Posterior vena cava (tissue), 2 donors: ENCODE measurements at places on chromosomes 12 and 14. TPM values are rescaled to one million over a fixed set of nuclear protein-coding genes. Genes with fewer than 3 reads are reported as not detected.

- DNase-seq = peak; percentile 89
Observed at GRCh38 chr14:96053600-96054381, 14.6 kb downstream of the C14orf132 start.

DNA sequence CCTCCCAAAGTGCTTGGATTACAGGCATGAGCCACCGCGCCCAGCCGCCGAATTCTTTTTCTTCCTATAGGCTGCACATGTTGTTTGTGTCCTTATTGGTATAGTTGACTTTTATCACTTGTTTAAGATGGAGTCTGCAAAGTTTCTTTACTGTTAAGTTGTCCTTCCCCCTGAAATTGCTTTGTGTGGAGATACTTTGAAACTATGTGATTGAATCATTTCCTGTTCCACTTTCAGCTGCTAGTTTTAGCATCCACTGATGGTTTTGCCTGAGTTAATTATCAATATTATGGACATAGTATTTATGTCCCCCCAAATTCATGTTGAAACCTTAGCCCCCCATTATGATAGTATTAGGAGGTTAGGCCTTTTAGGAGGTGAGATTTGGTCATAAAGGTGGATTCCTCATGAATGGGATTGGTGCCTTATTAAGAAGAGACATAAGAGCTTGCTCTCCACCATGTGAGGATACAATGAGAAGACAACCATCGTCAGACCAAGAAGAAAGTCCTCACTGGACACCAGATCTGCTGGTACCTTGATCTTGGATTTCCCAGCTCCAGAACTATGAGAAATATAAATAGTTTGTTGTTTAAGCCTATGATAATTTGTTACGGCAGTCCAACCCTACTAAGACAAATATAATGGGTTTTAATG, 34.9 kb downstream of the PPHLN1 start:
- DNase-seq = no peak

DNA sequence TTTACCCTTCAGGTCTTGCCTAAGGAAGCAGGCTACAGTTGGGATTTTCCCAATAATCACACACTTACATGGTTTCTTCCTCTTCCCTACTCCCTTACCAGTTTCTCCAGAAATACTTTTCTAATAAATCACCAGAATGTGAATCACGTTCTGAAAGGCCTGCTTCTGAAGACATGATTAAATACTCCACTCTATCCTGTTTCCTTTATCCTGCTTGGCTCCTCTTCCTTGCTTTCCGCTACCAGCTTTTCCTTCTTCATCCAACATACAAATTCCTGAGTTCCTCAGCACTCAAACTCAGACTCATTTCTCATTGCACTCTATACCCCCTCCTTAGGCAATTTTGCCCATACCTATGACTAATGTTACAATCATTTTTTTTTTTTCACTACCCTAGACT, 118.3 kb downstream of the MGAT4C start:
- no peak for DNase-seq

DNA sequence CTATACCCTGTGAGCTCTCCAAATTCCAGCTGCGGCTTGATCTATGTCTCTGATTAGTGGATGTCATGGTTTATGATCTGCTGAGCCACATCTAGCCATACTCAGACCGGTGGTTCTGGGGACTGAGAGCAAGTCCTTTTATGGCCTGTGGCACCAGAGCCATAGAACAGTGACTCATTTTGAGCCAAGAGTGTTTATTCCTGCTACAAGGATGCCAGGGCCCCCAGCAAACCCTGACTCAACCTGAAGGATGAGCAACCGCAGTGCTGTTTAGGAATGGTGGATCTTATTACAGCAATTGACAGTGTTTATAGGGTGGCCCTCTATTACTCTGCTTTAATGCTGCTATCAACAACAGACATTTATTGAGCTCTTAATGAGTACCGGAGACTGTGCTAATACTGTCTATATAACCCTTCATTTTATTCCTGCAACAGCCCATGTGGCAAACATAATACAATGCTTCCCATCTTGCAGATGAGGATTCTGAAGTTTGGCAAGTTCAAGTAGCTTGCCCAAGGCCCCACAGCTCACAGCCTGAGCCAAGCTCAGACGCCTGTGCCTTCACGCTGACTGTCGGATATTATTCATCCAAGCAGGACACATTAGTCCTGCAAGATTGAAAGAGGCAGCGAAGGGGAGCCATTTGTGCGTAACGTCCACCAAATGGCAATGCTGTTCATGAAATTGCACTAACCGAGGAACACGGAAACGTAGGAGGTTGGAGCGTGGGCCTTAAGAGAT, 273.6 kb upstream of the PWP1 start:
- DNase-seq = no peak

- no peak for DNase-seq
Observed at GRCh38 chr12:85807730-85808129, 28.5 kb downstream of the RASSF9 start.

- no peak for DNase-seq
Observed at GRCh38 chr12:122081697-122082221, 3.2 kb downstream of the MLXIP start.

GRCh38 chr12:31887109-31887811, 72.0 kb upstream of the RESF1 start:
- DNase-seq = no peak

GRCh38 chr12:104649217-104649824, 192.6 kb downstream of the CHST11 start:
- DNase-seq = no peak

GRCh38 chr14:89371585-89372511, 45.2 kb downstream of the FOXN3 start:
- no peak for DNase-seq

- DNase-seq = no peak
Observed at GRCh38 chr14:51546099-51546498, 105.6 kb upstream of the FRMD6 start.

DNA sequence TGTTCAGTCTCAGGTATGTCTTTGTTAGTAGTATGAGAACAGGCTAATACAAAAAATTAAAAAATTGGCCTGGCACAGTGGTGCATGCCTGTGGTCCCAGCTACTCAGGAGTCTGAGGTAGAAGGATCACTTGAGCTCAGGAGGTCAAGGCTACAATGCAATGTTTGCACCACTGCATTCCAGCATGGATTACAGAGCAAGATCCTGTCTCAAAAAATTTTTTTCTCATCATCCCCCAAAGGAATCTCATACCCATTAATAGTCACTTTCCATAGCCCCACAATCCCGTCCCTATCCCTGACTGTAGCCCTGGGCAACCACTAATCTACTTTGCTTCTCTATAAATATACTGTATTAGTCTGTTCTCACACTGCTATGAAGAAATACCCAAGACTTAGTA, 57.8 kb downstream of the TTC8 start:
- no peak for DNase-seq

DNA sequence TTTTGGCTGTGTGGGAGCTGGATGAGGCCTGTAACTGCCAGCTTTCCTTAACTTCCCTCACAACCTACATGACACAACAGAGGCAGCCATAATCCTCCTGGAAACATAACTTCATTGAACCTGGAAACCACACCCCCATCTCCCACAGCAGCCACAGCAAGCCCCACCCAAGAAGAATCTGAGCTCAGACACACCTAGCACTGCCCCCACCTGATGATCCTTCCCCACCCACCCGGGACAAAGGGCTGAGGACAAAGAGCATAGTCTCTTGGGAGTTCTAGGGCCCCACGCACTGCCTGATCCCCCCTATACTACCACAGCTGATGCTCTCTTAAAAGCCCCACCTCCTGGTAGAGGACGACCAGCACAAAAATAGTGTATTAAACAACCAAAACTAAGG, 29.6 kb upstream of the TSPAN8 start:
- no peak for DNase-seq

GRCh38 chr12:127516467-127516866, 750.5 kb upstream of the TMEM132C start:
- no peak for DNase-seq

DNA sequence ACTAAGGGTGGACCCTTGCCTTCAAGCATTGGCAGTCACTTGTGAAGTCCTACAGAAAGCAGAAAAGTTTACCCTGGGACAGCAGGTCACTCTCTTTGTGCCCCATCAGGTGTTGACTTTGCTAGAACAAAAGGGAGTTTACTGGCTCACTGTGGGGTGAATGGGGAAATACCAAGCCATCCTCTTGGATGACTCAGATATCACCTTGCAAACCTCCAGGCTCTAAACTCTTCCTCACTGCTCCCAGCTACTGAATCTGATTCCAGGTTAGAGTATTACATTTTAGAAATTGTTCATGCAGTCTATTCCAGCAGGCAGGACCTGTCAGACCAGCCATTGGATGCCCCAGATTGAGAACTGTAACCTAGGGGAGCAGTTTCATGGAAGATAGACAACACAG, 7.3 kb upstream of the EDDM3B start:
- no peak for DNase-seq

GRCh38 chr14:74568380-74568649, 43.7 kb downstream of the LTBP2 start:
- DNase-seq = no peak

DNA sequence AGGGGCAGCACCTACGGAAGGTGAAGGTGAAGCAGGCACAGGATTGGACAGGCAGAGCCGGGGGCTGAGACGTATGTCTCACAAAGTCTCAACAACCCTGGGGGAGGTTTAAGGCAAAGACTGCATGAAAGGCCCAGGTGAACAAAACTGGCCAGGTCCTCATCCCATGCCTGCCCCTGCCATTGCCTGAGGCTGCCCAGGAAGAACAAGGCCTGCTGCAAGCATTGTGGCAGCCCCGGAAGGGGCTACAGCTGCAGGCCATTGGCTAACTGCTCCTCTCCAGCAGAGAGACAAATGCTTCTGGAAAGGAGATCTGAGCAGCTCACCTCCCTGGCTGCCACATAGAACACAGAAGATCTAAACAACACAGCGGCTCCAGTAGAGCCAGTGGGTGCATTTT, 20.4 kb upstream of the TMEM179 start:
- no peak for DNase-seq

DNA sequence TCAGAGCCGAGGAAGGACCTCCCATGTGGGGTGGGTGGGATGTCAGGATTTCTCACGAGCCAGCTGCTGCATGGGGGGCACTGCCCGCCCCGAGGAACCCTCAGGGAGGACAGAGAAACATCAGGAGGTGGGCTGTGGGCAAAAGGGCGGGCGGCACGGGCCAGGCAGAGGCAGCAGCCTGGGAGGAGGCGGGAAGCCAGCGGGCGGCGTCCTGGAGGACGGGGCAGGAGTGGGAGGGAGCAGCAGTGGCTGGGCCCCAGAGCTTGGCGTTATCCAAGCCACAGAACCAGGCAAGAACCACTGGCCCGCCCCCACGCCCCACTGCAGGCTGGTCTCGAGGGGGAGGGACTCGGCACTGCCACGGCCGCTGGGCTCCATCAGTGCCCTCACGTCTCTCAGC, 2.4 kb downstream of the C14orf180 start:
- peak; percentile 89 for DNase-seq

DNA sequence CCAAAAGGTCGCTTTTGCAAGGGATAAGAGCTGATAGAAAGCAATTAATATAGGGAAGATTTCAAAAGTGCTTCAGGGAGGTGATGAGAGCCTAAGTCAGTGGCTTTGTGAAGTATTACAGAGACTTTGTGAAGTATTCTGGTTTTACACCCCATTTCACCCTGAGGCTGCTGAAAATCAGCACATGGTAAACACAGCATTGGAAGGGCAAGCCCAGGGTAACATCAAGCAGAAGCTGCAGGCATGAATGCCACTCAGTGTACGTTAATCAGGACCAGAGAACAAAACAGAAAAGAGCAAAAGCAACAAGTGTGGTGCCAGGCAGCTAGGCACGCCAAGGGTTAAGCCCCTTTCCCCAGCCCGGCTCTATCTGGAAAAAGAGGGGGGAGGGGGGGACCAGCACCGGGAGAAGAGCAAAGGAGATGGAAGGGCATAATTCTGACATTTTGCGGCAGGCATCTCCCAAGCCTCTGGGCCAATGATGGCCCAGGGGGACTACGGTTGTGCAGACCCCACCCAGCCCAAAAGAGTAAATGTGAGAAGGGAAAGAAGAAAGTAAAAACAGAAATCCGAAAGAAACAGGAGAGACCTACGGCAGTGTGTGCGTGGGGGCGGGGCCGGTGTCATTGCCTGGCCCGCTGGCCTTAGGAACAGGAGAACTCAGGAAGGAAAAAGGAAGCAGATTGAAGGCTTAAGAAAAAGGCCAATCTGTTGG, 58.9 kb downstream of the DHRS2 start:
- no peak for DNase-seq

DNA sequence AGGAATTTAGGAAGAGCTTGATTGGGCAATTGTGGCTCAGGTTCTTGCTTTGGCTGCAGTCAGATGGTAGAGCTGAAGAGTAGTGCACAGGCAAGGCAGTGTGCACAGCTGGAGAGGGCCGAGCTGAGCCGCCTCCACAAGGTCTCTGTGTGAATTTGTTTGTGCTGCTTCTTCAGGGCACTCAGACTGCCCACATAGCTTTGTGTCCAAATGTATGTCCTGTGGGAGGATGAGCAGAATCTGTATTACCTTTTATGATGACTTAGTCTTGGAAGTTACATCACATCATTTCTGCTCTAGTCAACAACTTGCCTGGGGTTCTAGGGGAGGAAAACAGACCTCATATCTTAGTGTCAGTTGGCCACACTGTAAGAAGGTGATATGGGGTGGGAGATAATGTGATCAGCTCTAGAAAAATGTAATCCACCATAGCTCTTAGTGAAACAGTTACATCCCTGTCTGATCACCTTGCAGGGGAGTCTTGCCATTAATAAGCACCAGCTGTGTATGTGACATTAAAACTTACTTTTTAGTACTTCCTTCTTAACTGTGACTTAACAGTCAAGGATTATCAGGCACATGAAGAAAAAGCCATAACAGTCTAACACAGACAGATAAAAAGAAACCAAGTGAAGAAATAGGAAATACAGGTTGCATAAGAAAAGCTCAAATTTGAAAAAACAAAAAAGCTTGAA, 53.4 kb downstream of the RCOR1 start:
- DNase-seq = no peak

- DNase-seq = no peak
Observed at GRCh38 chr12:120230974-120231315, 30.0 kb upstream of the RPLP0 start.

The FAM90A1 gene
- total RNA-seq = 0.23 TPM

The PROX2 gene
- total RNA-seq = not detected

The DHRS2 gene
- total RNA-seq = not detected

The RPGRIP1 gene
- total RNA-seq = 0.88 TPM

The CMKLR1 gene
- 53.4 TPM for total RNA-seq

The C12orf42 gene
- not detected for total RNA-seq

The SRRM4 gene
- 0.10 TPM for total RNA-seq

The MAP1LC3B2 gene
- total RNA-seq = not detected

The LRRC23 gene
- 5.3 TPM for total RNA-seq
